ENCODE measurements at places on chromosomes 4 and X.
A peak's percentile ranks its signal among the peaks of the same experiment; 100 is the strongest.

- DNase-seq = no peak
Observed at GRCh38 chr4:58658701-58659100, 1548.5 kb upstream of the IGFBP7 start.

- DNase-seq = no peak
Observed at GRCh38 chrX:69493193-69493592, 10.9 kb upstream of the NALF2 start.

DNA sequence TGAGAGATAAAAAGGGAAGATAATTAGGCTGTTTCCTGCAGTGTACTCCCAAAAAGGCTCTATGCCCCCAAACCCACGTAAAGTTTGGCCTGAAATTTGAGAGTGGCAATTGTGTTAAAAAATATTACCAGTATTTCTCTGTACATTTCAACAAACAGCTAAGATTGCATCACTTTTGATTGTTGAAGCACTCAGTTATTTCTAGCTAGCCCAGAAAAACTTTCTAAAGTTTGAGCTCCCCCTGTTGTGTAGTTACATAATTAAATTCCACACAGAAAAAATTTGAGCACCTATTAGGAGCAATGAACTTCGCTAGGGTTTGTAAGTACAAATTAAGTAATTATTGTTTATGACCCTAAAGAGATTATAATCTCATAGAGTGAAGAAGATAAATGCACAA lies 109.4 kb downstream of the DLG3 start:
- no peak for DNase-seq

- DNase-seq = no peak
Observed at GRCh38 chr4:120948382-120948781, 25.9 kb upstream of the PRDM5 start.

DNA sequence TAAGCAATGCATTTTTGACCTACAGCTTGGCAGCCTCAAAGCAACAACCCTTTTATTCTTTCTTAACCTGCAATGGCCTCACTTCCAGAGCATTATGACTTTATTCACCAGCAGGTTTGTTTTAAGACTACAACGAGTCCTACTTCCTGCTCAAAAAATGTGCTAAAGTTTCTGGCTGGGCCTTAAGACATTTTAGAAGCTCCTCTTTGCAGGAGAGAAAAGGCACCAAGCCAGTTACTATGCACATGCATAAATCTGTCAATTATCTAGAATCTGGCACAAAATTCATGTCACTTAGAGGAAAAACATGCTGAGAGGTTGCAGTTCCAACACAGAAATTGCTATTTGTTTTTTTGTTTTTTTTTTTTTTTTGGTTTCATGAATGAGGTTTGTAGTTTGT lies 223.0 kb upstream of the EPHA5 start:
- DNase-seq = no peak

DNA sequence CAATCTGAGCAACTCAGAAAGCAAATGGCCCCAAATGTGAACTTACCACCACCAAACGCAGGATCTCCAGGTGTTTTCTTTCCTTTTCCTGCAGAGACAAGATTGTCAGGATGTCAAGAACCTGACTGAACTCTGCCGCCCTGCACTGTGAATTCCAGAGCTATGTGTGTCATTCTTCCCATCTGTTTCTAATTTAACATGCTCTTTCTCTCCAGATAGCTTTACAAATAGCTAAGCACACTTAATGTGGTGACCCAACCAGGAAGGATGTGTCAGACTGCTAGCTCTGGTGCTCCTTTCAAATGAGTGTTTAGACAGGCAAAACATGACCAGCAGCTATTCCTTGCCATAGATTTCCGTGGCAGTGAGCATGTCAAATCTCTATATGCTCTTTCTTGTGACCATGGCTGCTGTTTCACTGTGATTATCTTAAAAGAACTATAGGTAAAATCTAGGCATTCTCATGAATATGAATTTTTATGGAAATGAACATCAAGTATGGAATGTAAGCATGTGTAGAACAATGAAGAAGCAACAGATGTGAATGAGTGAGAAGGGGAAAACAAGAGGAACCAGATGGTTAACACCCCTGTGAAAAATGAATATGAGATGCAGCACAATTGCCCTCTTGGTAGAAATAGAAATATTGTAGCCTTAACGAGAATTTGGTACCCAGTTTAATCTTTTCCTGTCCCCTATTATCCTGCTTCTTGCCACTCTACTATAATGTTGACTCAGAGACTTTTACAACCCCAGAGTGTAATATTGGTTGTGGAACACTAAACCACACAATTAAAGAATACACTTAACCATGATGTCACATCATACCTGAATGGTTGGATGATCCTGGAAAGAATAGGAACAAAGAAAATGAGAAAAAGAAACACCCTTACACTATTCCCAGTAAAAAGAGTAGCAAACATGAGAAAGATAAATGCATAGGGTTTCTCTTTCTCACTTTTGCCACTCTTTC lies 247.8 kb upstream of the DKK2 start:
- DNase-seq = no peak

- no peak for DNase-seq
Observed at GRCh38 chr4:187103351-187103750, 379.7 kb upstream of the FAT1 start.

GRCh38 chrX:39018541-39018940 lies 217.3 kb downstream of the MID1IP1 start:
- DNase-seq = no peak

GRCh38 chr4:119310826-119311225 lies 11.1 kb downstream of the FABP2 start:
- no peak for DNase-seq

- DNase-seq = no peak
Observed at GRCh38 chr4:186999686-187000085, 276.0 kb upstream of the FAT1 start.

- no peak for DNase-seq
Observed at GRCh38 chr4:139773560-139774318, 108.1 kb downstream of the MGST2 start.

DNA sequence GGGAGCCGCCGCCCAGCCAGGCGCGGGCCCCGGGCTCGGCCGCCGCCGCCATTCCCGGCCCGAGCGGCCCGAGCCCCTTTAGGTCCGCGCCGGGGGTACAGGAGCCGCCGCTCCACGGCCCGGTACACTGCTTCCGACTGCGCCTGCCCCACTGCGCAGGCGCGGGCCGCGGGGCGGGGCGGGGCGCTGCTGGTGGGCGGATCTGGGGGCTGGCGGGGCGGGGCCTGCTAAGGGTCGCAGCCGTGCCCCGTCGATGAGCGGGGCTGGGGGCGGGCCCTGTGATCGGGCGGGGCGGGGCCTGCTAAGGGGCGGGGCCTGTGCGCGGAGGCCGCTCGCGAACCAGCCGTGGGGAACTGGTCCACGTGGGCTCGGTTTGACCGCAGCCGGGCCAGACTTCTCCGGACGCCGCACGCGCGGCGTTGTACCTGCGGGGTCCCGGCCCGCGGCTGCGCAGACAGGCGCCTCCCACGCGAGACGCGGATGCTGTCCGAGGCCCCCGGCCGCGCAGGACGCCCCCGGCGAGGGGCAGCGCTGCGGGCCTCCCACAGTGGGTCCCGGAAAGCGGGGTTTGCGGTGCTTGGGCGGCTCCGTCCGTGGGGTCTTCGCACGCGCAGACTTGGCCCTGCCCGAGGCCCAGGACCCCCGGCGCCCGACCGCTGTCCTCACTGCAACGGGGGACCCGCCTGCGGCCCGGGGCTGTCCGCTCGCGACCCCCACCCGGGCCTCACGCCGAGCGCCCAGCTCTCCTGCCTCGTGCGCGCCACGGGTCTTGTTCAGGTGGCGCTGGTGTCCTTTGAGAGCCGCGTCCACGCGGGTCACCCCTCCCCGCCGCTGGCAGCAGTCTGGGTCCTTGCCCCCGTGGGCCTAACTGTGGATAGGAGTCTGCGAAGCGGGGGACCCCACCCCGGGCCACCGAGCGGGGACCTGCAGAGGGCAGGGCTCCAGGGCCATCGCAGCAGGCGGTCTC lies at the start of gene DGKQ:
TSS of gene DGKQ (minus strand) at position 139 of the 967 bp plus-strand sequence. CDS start at position 52, 87 bp downstream.
- peak; percentile 77 for DNase-seq

DNA sequence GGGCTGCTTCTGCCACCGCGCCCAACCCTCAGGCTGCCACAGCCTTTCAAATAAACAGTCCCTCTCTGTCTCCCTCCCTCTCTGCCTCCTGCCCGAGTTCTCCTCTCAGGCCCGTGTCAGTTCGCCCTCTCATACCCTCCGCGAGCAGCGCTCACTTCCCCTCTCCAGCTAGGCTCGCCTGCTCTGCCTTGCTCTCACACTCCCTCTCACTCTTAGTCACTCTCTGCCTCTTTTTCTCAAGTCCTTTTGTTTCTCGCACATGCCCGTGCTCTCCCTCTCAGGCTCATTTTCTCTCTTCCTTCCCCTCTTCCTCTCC lies 3.2 kb downstream of the EFNB1 start:
- DNase-seq = no peak

- no peak for DNase-seq
Observed at GRCh38 chr4:78953769-78954666, 14.8 kb upstream of the PAQR3 start.

- DNase-seq = no peak
Observed at GRCh38 chr4:105620640-105621323, 68.4 kb downstream of the ARHGEF38 start.

DNA sequence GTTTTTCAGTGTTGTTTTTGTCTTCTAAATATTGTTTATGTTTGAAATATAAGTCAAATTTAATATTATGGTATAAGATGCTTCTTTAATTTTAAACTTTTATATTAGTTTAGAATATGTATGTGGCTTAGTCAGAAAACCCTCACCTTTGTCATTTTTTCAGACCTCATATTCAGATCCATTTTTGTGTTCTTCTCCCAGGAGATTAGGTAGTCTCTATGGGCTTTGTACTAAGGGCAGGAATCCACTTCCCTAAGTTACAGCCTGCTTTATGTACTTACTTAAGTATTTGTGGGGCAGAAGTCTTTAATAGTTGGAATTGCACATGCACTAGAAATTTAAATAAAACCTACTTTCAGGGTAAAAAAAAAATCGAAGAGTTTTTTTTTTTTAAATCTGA lies 63.5 kb upstream of the TENM3 start:
- DNase-seq = no peak

- DNase-seq = no peak
Observed at GRCh38 chr4:168380290-168380689, 61.7 kb upstream of the DDX60 start.

- DNase-seq = no peak
Observed at GRCh38 chr4:174714393-174715211, 114.4 kb downstream of the GLRA3 start.

- no peak for DNase-seq
Observed at GRCh38 chr4:139508581-139509237, 47.3 kb downstream of the SETD7 start.

DNA sequence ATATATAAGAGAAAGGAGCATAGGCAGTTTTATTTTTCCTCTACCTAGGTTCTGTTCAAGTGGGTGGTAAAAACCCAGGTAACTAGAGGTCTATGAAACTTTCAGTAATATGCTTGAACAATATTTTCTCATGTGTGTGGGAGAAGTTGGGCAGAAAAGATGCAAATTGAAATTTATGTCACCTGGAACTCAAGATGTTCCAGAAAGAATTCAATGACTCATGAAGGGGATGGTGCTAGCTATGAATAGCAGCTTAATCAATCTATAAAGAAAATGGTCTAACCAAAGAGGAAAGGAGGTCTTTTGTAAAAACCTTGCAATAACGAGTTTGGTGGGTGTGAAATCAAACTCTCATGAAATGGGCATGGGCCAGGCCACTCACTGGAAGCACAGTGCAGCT lies 263.8 kb downstream of the INPP4B start:
- no peak for DNase-seq

GRCh38 chrX:11470250-11470974 lies 177.2 kb downstream of the AMELX start:
- DNase-seq = no peak

DNA sequence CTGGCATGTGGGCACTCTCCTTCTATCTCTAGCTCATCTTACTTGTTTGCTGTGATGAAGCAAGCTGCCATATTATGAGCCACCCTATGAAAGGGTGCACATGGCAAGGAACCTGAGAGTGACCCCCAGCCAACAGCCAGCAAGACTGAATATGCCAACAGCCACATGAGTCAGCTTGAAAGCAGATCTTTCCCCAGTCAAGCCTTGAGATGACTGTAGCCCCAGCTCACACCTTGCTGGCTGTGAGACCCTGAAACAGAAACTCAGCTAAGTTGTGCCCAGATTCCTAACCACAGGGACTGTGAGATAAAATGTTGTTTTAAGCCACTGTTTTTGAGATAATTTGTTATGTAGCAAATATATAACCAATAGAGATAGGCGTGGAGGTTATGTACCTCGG lies 36.2 kb downstream of the KDM5C start:
- DNase-seq = no peak
